Memory B cell (primary cell): ENCODE measurements at places on chromosomes 7 and 10.

GRCh38 chr10:6514844-6515780 lies 65.0 kb downstream of the PRKCQ start:
- DNase-seq = no peak

- no peak for DNase-seq
Observed at GRCh38 chr7:148626828-148627227, 36.3 kb downstream of the C7orf33 start.

DNA sequence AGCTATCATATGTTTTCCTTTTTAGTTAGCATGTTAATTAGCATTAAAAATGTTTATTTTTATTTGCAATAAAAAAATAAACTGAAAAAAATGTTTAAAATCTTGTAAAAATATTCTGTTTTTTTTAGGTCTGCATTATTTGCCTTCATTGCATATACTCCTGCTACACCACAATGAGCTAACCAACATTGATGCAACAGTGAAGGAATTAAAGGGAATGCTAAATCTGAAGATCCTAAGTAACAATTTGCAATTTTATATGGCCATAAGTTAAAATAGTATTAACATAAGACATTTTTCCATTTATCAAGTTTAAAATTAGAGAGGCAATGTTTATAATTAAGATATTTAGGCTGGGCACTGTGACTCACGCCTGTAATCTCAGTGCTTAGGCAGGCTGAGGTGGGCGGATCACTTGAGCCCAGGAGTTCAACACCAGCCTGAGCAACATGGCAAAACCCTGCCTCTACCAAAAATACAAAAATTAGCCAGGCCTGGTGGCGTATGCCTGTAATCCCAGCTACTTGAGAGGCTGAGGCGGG lies 32.2 kb downstream of the LRRC72 start:
- DNase-seq = no peak

GRCh38 chr10:103111031-103111917 lies 81.8 kb downstream of the NT5C2 start:
- no peak for DNase-seq

DNA sequence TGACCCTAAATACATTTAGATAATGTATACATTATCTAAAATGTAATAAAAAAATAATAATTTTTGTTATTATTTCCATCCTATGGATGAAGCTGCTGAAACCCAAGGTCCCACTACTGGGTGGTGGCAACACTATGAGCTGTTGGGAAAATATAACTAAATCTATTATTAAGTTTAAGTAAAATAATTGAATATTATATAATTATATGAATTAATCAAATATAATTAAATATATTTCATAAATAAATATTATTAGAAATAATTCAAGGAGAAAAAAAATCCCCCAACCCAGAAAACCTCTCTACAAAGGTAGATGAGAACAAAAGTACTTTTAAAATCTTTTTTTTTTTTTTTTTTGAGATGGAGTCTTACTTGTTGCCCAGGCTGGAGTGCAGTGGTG lies 7.9 kb downstream of the PRSS58 start:
- DNase-seq = no peak

- no peak for DNase-seq
Observed at GRCh38 chr10:24360282-24361127, 151.6 kb downstream of the KIAA1217 start.

- DNase-seq = no peak
Observed at GRCh38 chr7:80935991-80936780, 17.3 kb upstream of the SEMA3C start.

DNA sequence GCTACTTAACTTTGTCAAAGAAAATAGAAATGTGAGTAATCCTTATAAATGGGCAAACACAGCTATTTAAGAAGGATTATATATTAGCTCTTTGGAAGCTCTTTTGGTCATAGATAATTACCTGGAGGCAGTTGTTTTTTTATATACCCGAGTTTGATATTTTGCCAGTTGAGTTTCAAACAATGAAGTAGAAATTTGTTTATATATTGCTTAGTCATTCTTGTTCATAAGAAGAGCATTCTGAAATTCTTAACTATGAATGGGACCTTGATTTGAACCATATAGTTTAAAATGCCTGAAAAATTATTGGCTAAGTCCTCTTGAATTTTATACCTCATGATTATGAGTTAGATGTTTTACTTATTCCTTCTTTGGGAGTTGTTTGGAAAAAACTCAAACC lies 36.4 kb downstream of the MINPP1 start:
- no peak for DNase-seq

DNA sequence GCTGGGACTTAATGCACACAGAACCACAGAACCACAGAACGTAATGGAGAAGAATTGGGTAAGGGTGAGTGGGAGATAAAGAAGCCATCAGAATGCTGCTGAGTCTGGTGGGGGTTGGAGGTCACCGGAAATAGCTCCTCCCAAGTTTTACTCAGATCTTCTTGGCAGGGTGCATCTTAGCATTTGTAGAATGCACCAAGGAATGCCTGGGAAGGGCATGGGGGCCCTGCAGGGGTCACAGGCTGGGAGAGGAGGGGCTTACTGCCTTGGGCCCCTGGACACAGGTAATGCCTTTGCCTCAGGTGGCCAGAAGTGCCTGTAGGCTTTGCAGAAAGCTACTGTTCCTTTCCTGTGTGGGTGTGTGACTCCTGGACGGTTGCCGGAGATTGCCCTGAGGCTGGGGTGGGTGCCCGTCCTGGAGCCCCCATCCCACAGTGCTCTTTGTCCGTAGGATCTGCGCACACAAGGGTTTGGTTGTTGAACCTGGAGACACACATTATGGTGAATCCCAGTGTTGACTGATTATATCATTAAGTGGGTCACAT lies 55.1 kb downstream of the MGMT start:
- DNase-seq = no peak

GRCh38 chr10:125232841-125233240 lies 72.5 kb upstream of the CTBP2 start:
- DNase-seq = no peak

DNA sequence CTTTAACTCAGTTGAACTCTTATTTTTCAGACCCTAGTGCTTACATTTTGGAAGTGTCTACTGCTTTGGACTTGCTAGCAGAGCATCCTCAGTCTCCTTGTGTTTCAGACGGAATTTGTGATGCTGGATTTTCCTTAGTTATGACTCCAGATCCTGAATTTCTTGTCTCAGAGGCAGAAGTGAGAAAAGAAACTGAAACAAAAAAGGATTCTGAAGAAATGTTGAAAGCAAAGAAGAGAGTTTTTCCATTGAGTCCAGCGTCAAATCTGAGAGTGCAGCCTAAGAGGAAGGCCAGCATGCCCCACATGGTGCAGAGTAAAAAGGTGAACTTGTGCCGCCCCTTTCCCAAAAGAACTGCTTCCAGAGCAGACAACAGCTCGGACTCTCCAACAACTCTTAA lies 46.1 kb downstream of the TASOR2 start:
- no peak for DNase-seq

DNA sequence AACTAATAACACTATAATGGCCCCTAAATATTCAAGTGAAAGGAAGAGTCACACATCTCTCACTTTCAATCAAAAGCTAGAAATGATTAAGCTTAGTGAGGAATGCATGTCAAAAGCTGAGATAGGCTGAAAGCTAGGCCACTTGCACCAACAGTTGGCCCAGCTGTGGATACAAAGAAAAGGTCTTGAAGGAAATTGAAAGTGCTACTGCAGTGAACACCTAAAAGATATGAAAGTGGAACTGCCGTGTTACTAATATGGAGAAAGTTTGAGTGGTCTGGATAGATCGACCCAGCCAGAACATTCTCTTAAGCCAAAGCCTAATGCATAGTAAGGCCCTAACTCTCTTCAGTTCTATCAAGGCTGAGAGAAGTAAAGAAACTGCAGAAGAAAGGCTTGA lies 12.1 kb upstream of the SNX13 start:
- no peak for DNase-seq

GRCh38 chr10:49666685-49667084 lies 12.8 kb upstream of the C10orf53 start:
- no peak for DNase-seq

DNA sequence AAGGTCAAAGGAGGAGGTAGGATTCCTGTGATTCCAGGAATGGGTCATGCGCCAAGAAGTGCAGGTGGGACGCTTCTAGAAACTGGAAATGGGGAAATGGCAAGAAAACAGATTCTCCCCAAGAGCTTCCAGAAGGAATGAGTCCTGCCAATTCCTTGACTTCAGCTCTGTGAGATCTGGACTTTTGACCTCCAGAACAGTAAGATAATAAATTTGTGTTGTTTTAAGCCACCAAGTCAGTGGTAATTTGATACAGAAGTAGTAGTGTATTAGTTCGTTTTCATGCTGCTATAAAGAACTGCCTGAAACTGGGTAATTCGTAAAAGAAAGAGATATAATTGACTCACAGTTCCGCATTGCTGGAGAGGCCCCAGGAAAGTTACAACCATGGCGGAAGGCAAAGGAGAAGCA lies 178.6 kb upstream of the GALNT17 start:
- DNase-seq = no peak

DNA sequence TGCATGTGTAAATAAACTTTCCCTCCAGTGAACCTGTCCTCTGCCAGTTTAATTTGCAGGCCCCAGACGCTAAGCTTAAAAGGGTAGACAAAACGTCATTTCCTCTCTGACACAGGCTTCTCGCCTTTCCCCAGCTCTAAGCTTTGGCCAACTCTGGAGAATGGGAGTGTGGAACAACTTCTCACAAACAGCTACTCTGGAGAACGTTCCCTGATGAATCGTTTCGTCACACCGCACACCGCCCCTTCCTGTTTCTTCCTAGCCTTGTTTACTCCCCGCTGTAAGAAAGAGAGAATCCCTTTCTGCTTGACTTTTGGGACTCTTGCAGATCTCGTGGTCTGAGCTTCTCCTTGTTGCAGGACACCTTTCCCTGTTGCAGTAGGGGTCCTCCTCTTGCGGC lies 564.2 kb downstream of the TCERG1L start:
- DNase-seq = no peak

DNA sequence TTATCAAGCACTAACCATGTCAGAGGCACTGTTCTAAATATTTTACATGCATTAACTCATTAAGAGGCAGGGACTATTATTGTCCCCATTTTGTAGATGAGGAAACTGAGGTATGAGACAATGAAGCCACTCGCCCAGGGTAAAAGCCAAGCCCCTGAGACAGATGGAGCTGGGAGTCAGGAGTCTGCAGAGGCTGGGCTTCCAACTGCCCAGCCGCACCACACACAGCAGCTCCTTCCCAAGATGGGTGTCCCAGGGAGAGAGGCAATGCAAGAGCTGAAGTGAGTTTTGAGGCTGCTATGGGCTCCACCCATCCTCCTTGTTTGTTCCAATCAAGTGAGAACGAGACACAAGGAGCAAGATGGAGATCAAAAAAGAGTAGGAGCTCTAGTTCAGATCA lies 244.2 kb downstream of the KCNMA1 start:
- no peak for DNase-seq

DNA sequence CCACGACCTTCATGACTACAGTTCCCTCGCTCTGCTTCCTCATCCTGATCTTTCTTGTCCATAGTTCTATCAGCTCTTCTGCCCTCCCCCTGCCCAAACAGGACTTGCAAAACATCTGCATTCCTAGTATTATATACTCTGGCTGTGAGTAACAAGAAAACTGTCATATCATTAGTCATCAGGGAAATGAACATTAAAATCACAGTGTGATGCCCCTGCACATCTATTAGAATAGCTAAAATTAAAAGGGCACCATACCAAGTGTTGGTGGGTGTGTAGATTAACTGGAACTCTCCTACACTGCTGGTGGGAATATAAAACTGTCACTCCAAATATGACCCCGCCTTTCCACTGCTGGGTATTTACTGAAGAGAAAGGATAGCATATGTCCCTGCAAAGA lies 141.8 kb downstream of the C7orf25 start:
- DNase-seq = no peak

- DNase-seq = no peak
Observed at GRCh38 chr7:47248797-47249196, 333.1 kb downstream of the TNS3 start.

DNA sequence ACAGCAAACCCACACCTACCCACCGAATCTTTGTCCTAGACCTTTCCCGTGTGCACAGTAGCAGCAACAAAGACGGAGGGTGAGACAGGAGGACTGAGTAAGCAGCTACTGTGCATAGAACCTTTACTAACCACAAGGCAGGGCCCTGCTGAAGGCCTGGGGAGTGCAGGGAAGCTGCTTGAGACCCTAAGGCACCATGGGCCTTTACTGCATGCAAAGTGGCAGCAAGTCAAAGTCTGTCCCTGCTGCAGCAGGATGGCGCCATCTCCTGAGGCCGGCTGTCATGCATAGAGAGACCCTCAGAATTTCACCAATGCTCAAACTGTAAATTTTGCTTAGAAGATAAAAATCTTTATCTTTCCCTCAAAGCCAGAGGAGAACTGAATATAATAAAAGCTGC lies 610.5 kb downstream of the ACTR3B start:
- no peak for DNase-seq

DNA sequence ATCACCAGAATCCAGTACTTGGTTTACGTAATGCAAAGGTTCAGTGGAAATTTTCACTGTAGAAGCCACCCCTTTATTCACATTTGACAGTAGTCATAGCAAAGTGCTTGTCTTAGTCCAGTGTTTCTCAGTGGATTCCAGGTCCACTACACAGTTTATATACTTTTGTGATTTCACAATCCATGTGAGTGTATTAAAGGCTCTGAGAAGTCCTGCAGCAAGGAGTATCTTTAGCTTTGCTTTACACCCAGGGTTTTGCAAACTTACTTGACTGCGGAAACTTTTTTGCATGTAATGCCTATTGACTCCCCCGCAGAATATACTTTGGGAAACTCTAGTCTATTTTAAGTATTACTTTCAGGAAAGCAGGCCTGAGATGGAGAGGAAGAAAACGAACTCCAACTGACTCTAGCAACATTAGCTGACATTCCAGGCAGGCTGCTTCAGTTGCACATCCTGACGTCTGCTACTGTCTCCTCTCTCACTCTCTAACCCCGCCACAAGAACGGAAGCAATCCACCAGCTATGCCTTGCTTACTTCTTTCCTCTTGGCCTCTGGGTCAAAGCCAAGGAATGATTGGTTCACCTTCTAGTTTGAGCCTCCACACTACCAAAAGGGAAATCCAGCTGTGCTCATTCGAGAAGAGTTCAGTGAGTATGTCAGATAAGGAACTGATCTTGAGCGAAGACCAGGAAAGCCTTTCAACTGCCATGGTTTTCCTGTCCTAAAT lies 6.2 kb downstream of the PLXNA4 start:
- DNase-seq = no peak

DNA sequence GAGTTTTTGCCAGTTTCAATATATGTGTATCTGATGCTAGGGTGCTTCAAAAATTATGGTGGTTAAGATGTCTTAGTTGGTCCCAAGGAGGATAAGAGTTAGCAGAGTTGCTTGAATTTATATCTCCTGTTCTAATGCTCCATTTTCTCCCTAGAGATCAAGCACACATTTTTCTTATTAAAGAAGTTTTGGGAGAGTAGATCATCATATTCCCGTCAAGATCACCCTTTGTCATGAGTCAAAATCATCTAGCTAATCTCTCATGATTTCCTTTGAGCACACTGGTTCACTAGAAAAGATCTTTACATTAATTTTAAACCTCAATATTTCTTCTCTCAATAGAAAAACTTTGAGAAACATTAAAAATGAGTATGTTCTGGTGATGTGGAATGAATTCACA lies 429.9 kb upstream of the SEMA3A start:
- no peak for DNase-seq

- DNase-seq = peak; percentile 70
Observed at GRCh38 chr7:157273208-157274093, 63.4 kb upstream of the DNAJB6 start.

- DNase-seq = no peak
Observed at GRCh38 chr7:142873281-142873784, 12.2 kb downstream of the TRPV6 start.

GRCh38 chr10:61016630-61017029 lies 72.6 kb upstream of the RHOBTB1 start:
- no peak for DNase-seq
